ENCODE measurements at places on chromosomes 4 and X. TPM values are rescaled to one million over a fixed set of nuclear protein-coding genes. Genes with fewer than 3 reads are reported as not detected.

BTC gene
- total RNA-seq, result 8.1 TPM

DNA sequence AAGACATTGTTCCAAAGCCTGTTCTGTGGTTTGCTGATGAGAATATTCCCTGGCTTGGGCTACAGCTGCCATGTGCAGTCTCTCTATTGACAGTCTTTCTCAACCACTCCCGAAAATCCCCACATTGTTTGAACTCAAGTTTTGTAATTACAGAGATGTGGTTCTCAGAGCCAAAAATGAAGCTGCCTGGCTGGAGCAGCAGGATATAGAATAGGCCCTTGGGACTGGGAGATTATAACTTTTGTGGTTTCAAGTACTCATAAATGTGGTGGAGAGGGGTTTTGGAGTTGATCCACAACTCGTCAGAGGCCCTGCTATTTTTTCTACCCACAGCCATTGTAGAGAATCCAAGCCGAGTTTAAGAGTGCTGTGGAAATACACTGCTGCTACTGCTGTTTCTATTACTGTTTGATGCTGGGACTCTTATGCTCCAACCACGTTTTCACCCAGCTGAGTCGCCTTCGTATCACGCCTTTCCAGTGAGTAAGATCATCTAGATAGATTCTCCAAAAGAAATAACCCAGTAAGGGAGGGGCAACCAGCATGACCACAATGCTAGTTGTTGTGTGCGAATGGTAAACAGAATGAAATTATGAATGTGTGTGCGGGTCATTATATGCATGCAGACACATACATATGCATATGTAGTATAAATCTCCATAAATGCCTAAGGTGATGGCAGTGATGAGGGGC is 57.1 kb upstream of the ATXN3L start:
- no peak for DNase-seq

DNA sequence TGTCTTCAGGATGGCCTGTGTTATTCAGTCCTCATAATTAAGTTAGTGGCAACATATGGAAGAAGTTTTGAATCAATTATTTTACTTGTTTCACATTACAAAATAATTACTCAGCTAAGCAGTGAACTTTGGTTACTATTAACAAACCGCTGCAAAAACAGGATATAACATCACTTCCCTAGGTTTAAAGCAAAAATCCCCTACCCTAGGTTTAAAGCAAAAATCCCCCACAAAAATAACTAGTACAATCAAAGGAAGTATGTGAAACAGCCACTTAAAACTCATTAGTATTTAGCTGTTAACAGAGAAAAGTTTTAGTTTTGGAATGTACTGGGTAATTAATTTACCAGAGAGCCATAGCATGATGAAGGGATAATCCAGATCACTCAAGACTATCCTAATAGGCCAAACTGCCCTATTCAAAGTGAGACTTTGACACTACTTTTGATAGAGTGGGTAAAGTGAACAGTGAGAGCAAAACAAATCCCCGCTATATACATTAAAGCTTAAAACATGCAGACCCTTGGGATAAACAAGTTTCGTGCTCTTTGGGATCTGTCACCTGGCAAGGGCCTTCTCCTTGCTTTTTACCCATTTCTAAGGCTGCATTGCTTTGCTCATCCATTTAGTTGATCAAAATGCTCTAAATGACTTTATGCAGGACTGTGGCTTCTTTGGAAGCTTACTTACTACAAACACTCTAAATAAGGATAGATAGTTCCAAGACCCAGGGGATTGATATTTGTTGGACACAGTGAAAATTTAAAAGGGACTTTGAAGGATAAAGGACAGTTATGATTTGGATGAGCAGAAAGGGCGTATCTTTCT is 36.4 kb upstream of the GPR174 start:
- no peak for DNase-seq

- no peak for DNase-seq
Measured at GRCh38 chrX:55715847-55716246, 1.7 kb upstream of the RRAGB start.
